ENCODE measurements at places on chromosomes 12 and 14.

DNA sequence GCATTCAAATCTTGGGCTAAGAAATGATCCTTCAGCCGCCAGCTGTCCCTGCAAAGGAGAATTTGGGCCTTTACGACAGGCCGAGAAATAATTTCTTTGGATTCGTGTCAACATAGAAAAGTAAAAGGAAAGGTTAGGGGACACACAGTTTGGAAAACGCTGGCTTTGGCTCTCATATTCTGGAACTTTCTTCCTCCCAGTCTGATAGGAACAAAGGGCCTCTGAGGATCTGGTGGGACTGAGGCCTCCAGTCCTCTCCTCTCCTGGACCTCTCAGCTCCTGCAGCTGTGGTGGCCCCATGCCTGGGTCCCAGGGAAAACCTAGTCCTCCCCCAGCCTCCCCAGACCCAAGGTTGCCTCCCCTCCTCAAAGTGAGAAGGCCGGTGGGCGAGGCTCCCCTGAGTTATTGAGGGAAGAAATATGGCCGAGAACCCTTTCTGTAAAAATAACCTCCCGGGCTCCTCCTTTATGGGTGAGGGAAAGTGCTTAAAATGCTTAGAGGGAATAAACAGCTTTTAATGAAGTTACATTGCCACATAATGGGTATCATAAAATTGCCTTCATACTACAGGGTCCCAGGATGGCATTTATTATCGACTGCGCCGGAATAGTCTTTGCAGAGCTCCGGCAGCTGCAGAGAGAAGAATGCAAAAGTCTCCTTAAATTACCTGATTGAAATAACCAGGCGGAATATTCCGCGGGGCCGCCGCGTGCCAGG lies 188.3 kb downstream of the PHETA1 start:
- no peak for DNase-seq

DNA sequence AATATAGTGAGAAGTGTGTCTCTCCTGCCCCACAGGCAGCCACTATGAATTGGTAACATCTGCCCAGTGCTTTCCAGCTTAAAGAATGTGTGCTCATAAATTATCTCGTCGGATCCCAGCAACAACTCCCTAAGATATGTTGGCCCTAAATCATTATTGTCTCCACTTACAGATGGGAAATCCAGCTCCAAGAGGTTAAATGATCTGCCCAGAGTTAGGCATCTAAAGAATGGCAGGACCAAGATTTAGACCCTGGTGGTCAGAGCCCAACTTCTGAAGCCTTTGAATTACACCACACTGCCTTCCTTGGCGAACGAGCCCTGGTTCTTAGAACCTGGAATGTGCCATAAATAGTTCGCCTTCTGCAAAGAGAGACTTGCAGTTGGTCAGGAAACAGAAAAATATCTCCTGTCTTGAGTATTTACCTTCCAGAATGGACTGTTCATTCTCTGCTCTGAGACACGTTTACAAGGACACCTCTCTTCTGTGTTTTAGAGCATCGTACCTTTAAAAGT lies 20.1 kb upstream of the PLEK2 start:
- no peak for DNase-seq

DNA sequence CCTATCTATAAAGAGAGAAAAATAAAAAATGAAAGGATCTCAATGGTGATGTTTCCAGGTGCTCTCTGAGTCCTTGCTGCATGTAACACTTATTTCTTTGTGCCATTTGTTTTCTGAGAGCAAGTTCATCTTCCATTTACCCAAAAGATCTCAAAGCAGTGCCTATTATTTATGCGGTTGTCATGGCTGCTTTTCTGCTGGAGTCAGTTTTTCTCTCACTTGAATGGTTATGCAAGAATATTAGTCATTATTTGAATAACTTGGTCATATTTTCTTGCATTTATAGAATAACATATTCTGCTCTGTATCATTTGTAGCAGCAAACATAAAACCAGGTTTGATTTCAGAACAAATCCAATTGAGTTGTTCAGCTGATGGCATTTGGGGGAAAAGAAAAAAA lies 141.8 kb upstream of the G2E3 start:
- no peak for DNase-seq

GRCh38 chr14:25349269-25349668 lies 299.3 kb upstream of the STXBP6 start:
- DNase-seq = no peak
